ENCODE measurements at places on chromosomes 6 and 20.

GRCh38 chr6:159074120-159074684, 29.4 kb upstream of the TAGAP start:
- no peak for DNase-seq

- no peak for DNase-seq
These were observed 47.5 kb downstream of the ERMARD start for GRCh38 chr6:169798764-169799473.

GRCh38 chr20:420721-421574, 12.8 kb downstream of the RBCK1 start:
- DNase-seq, result no peak

DNA sequence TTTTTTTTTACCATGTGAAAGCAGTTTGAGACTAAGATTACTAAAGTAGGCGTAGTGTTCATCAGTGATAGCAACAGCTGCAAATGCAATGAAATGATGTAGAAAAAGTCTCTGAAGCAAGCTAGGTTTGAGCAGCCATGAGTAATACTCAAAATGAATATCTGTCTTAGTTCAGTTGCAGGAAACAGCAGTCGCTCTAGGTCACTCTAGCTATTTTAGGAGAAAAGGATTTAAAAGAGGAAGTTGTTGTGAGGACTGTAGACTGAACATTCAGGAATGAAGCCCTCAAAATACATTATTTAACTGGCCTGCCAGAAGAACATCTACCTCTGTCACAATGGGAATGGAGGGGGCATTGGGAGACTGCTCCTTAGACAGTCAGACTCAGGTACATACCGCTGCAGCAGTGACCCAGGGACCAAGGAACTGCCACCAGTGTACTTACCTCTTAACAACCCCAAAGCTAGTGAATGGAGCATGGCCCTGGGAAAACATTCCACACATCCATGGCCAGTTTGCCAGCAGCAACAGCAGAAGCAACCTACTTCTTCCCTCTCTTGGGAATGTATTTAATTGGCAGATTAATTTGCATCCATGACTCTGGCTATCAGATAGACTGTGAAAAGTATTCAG, 243.0 kb upstream of the KHDRBS2 start:
- no peak for DNase-seq

GRCh38 chr20:5720696-5721095, 29.5 kb upstream of the SHLD1 start:
- no peak for DNase-seq

DNA sequence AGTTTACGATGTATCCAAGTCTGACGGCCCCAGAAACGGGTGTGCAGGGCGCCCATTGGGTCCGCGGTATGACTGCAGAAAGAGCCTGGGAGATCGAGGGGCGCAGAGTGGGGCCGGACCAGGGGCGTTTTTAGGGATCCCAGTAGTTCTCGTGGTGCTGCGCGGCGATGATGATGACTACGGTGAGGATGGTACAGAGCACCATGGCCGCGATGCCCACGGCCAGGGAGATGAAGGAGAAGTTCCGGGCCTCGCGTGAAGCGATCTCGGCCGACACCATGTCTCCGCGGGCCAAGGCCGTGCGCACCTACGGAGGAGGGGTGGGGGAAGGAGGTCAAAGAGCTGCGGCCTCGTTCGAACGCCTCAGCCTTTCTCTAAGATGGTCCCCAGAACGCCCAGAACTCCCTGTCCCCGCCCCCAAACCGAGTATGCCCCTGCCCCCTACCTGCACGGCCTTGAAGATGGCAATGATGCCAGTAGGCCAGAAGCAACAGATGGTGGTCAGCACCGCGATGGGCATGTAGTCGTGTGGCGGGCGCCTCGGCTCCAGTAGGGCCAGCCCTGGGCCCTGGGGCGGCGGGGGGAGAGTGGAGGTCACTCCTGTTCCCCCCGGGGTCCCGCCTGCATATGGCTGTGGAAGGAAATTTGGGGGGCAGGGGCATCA, 2.5 kb downstream of the PRRT1 start:
- DNase-seq, result no peak

All from DMS79 (cell line).